Memory B cell (primary cell): ENCODE measurements at places on chromosomes 3 and 15.

DNA sequence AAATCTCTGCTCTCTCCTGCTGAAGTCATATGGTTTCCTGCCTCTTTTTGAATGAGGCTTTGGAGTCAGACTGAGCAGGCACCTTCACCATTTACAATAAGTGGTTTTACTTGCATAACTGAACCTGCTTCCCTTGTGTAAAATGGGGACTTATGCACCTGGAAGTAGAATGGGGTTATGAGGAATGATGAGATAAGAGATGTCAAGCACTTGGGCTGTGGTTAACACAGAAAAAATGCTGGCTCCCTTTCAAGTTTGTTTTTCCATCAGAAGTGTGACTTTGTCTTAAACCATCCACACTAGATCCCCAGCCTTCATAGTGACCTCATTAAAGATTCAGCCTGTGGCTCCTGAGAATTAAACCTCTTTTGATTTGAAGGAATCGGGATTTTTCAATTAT, 5.2 kb downstream of the EXOSC7 start:
- no peak for DNase-seq

DNA sequence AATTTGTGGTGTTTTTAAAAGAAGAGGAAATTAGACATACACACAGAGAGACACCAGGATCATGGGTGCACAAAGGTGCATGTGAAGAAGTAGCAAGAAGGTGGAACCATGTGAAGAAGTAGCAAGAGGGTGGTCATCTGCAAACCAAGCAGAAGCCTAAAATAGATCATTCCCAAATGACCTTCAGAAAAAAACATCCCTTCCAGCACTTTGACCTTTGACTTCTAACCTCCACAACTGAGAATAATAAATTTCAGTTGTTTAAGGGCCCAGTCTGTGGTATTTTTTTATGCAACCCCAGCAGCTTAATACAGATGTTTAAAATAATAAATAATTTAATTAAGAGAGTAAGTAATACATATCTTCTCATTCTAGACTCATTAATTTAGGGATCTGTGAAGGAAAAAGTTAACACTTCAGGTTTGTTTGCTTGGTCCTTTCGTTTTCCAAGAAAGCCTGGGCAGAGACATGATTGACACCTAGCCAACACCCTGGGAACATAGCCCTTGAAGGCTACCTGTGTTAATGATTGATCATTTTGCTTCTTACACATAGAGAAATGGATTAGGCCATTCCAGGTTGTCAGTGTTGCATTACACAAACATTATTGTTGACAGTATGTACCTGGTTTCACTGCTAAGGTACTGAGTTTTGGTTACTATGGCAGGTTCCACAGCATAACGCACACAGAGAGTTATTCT, 1331.2 kb upstream of the GBE1 start:
- no peak for DNase-seq

DNA sequence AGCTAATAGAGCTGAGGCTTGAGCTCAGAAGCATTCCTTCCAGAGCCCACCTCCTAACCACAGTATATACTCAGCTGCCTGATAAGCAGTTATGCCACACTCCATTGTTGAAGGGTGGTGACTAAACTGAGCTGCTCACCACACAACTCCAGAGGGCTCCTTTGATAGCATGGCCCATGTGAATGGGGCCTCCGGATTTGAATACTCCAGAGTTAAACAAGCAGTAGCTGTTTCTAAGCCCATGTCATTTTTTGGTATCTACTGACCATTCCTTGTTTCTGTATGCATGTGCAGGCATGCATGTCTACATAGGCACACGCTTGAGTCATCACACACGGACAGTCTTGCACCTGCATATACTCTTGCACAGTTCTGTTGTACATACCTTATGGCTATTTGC, 28.9 kb downstream of the IGSF10 start:
- no peak for DNase-seq

DNA sequence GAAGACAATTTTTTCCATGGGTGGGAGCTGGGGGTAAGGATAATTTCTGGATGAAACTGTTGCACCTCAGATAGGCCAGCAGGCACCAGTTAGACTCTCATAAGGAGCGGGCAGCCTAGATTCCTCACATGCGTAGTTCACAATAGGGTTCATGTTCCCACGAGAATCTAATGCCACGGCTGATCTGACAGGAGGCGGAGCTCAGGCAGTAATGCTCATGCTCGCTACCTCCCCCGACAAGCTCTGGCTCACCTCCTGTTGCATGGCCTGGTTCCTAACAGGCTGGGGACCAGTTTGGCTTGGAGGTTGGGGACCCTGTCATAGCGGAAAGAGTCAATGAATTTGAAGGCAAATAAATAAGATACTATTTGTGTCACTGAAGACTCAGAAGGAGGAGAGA, 105.5 kb downstream of the PLD1 start:
- no peak for DNase-seq

DNA sequence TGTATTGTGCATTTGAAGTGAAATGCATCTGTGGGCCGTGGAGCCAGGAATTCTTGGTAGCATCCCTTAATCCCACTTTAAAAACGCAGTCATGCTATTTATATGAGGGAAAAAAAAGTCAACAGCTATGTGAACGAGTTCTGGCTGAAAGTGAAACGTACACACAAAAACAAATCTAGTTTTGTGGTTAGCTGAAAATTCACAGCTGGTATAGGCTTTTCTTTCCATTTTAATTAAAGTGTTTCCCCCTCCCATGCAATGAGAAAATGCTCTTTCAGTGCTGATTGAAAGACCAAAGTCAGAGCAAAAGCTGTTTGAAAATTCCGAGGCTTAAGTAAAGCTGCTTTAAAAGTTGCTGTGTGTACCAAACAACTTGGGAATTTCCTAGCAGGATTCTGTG, 297.4 kb downstream of the PLCL2 start:
- DNase-seq = no peak

DNA sequence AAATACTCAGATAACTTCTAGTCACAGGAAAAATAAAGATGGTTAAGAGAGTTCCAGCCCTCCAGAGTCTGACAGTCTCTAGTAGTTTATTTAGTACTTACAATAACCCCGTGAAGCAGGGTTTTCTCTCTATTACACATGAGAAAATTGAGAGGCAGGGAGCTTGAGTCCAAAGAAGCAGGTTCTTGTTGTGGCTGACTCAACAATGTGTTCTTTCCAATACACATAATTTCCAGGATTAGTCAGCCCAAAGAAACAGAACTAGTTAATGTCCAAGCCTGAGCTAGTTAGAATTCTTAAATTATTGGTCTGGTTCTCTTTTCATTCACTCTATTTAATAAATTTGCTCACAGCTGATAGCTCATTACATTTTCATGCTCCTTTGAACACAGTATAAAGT, 49.9 kb downstream of the ALDH1A2 start:
- DNase-seq = no peak

GRCh38 chr3:129039271-129040038, 21.1 kb upstream of the GP9 start:
- no peak for DNase-seq

- no peak for DNase-seq
Measured at GRCh38 chr3:168117853-168118313, 22.2 kb upstream of the GOLIM4 start.

GRCh38 chr15:72237029-72237852, 6.3 kb upstream of the PKM start:
- DNase-seq = no peak

DNA sequence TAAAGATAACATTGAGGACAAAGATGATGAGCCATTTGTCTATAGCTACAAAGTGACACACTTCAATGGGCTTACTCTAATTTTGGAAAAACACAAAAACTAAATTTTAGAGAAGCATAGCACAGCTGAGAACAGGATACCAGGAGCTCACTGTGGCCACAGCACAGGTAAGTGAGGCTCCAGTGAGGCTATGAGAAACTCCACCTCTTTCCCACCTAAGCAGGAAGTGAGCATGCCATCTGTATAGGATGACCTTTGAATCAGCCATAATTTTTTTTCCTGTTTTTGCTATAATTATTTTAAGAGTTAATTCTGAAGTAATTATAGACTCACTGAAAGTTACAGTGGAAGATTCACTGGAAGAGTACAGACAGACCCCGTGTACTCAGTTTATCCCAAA, 82.1 kb upstream of the DCLK3 start:
- no peak for DNase-seq

DNA sequence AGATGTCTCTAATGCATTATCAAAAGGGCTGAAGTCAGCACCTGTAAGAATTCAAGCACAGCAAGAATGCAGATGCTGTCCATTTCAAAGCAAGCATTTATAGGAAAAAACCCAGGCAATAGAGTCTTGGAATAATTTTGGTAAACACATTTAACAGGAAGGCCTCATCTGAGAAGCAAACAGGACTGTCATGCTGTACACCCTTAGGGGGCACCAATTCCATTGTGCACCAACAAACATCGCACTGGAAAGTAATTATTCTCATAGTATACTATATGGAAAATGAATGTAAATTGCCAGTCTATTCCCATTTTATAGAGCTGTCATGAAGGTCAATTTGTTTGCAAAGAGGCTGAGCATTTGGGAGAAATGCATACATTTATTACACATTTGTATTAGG, 247.3 kb upstream of the SUCLG2 start:
- DNase-seq = no peak

DNA sequence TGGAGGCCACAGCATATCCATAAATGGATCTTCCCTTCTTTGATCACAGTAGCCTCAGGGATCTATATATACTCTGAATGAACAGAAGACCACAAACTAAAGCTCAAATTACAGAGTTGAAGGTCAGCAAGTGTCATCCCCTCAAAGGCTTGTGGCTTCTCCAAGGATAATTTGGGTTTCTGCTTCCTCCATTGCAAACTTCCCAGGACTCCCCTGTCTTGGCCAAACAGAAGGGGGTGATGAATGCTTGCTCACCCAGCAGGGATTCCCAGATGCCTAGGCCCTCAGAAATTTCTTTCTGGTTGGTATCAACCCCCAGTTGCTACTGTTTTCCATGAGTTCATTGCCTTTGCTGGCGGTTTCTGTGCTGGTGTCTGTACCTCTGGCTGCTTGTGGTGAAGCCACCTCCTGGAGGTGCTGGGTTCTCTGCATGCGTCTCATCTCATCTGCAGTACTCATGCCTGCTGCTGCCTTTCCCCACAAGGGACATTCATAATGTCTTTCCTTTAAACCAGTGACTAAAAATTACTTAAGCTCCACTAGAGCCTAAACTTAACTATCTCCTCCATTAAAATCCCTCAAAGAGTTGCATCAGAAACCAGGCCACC, 17.7 kb downstream of the ENTPD3 start:
- no peak for DNase-seq

- no peak for DNase-seq
Measured at GRCh38 chr3:89179355-89180001, 72.1 kb downstream of the EPHA3 start.

DNA sequence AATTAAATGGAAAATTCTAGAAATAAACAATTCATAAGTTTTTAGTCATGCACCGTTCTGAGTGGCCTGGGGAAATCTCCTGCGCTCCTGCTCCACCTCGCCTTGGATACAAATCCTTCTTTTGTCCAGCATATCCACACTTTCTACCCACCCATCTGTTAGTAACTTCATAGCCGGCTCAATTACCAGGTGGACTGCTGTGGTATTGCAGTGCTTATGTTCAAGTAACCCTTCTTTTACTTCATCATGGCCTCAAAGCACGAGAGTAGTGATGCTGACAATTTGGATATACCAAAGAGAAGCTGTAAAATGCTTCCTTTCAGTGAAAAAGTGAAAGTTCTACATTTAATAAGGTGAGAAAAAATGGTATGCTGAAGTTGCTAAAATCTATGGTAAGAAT, 142.3 kb upstream of the CHL1 start:
- no peak for DNase-seq

DNA sequence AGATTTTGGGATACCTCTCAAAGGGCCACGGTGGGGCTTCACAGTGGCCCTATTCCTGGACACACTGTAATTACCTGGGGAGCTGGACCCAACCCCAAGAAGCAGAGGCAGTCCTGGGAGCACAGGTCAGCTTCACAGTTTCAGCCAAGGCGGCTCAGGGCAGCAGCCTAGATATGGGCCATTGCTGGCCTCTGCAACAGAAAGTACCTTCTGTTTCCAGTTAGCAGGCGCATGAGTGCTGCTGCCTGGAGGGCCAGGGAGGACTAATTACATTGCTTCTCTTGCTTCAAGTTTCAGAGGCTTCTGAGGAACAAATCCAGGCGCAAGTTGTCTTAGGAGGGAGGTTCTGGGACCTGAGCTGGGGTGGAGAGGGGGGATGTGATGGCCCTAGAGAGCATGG, 13.5 kb upstream of the DUSP7 start:
- DNase-seq = no peak
